ENCODE measurements at places on chromosomes 3 and 15.

- no peak for DNase-seq
Observed at GRCh38 chr3:59237121-59237520, 187.3 kb upstream of the CFAP20DC start.

DNA sequence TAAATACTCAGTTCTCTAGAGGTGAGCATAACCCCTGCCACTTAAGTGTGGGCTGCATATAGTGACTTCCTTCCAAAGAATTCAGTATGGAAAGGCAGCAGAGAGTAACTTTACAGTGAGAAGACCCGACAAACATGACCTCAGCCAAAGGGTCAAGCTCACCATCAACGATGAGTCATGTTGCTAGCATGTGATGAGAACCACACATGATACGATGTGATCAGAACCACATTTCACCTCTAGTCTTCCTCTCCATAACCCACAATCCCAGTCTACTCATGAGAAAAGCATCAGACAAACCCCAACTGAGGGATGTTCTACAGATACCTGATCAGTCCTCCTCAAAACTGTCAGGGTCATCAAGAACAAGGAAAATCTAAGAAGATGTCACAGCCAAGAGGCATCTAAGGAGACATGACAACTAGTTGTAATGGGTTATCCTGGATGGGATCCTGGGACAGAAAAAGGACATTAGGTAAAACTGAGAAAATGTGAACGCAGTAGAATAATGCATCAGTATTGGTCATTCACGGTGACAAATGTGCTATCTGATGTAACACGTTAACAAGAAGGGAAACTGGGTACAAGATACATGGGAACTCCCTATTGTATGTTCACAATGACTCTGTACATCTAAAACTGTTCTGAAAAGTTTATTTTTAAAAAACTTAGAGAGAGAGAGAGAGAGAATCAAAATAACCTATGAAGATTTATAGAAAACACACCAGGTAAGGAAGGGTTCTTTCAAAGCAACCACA is 28.3 kb downstream of the SEC61A1 start:
- DNase-seq, result peak; percentile 84

DNA sequence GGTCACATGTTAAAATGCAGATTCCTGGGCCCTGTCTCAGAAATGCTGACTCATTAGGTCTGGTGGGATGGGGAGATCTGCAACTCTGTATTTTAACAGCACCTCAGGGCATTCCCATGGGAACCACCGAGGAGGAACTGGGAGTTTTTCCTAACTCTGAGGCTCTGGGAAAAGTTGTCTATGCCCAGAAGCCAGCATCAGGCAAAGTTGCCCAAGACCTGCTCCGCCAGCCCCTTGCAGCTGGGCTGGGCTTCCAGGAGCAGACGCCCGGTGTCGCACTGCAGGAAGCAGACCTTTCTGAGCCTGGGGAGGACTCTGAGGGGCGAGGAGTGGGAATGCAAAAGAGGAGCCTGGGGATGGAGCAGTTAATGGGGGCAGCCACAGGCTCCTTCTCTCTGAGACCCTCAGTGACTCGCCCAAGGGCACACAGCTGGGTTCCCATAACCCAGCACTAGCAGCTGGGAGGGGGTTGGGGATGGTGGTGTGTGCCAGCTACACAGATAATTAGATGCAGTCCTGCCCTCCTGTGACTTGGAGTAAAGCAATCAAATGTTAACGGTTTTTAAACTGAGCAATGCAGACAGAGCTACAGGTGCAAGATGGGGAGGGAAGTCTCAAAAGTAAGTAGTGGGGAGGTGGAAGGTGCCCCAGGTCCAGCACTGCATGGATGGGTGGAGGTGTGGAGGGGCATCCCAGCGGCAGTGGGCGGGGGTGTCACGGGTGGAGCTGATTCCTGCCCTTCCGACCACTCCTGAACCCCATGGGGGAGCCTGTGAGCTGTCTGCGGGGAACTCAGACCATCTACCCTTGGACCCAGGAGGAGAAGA is 100.4 kb downstream of the LSM3 start:
- DNase-seq, result no peak

GRCh38 chr15:67820122-67820991 is 5.0 kb upstream of the SKOR1 start:
- DNase-seq, result no peak

DNA sequence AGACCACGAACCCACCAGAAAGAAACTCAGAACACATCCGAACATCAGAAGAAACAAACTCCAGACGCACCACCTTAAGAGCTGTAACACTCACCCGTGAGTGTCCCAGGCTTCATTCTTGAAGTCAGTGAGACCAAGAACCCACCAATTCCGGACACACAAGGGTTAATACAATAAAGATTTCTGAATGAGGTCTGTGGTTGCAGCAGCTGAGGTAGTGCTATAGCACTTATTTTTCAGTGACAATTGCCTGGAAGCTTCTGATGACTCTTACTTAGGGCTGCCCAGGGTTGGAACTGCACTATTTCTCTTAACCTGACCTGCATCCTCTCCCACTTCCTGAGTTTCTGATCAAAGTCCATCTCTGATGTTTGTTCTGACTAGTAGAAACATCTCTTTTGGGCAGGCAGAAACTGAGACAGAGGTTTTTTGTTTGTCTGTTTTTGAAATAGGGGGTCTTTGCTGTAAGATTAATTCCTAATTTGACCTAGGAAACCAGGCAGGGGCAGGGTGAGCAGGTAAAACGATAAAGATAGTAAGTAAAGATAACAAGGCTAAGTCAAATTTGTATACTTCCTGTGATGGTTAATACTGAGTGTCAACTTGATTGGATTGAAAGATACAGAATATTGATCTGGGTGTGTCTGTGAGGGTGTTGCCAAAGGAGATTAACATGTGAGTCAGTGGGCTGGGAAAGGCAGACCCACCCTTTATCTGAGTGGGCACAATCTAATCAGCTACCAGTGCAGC is 169.1 kb downstream of the GAP43 start:
- DNase-seq, result no peak

DNA sequence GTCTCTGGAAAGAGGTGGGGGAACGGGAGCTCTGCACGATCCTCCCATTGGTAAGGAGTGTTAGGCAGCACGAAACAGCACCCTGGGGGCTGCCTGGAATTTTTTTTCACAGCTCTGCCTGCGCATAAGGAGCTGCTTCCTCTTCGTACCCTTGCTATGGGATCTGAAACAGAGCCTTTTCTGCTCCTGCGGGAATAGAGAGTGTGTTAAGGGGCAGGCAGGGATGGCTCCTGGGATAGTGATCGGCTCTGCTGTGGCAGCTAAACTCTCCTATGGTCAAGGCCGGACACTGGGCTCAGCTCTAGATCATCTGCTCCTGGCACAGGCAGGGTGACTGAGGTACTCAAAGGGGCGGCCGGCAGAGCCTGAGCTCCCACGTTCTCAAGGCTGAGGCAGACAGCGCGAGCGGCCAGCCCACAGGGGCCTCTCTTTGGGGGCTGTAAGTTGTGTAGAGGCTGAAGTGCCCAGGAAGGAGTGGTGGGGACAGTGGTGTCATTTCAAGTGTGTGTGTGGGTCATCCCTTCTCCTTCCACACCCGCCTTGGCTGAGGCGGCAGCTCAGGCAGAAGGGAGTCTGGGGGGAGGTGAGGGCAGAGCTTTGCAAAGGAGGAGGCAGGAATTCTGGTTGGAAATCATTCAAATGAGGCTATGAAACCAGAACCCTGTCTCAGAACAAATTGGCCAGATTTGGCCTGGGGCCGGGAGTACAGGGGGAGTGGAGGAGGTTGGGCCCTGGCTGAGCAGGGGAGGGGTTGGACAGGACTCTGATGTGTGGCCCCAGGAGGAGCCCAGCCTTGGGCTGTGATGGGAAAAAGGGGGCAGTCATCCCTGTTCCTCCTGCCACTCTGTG is 31.0 kb downstream of the EPHB3 start:
- DNase-seq, result no peak

DNA sequence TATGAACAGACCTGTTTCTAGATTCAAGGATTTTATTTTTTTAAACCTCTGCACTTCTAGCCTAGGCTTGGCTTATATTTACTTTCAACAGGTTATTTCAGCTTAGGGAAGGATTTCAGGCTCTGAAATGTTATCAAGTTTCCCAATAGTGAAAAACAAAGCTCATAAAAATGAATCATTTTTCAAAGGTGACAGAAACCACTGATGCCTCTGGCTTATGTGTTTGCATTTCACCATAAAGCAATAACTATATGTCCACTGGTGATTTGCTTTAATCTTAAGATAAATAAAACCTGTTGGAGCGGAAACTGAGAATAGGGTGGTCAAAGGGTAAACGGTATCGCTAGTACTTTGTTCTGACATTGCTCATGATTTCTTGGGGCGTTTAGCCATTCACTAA is 141.2 kb upstream of the LRIG1 start:
- DNase-seq, result no peak

DNA sequence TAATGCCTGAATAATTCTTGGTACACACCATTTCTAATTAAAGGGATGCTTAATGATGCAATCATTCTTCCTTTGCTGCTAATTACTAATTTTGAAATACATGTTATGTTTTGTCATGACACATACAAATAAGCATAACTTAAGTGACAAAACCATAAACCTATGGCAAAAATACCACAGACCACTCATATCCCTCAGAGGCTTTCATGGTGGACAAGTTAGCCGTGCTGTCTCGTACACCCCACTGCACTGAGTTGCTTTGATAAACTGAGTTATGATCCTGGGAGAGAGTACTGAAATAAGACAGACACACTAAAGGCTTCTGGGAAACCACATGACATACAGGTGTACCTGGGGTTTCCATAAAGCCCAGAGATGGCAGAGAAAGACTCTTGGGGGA is 913.8 kb downstream of the FHIT start:
- DNase-seq, result no peak

GRCh38 chr3:169020371-169020770 is 643.1 kb downstream of the MECOM start:
- DNase-seq, result no peak

- DNase-seq, result no peak
Observed at GRCh38 chr3:158666416-158666815, 6.0 kb downstream of the LXN start.

GRCh38 chr15:37771465-37771864 is 163.0 kb upstream of the TMCO5A start:
- DNase-seq, result no peak

DNA sequence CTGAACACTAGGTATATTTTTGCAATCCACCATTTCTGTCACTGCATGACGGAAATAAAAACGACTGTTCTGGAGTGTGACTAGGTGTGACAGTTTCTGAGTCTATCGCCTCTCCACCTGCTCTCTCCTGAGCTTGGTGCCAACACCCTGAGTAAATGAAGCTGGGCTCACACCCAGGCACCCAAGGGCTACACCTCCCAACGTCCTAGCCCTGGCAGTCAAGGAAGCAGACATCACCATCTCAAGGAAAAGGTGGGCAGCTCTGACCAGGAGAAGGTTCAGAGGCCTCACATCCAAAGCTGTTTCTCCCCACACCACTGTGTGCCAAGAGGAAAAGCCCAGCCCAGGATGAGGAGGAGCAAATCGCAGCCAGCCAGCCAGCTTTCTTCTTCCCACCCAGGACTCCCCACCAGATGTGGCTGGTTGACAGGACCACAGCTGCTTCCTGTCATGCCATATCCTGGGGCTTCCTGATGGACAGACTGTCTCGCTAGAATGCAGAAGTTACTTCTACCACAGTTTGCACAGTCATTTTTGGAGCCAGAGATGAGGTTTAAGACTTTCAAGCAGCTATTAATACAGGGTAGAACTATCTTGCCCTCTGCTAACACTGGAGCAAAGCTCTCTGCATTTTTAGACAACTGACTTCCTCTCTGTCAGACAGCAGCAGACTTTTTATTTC is 3.3 kb downstream of the SCAMP2 start:
- no peak for DNase-seq

GRCh38 chr3:170220871-170221270 is 1.4 kb upstream of the PRKCI start:
- DNase-seq, result no peak

GRCh38 chr3:16846373-16847080 is 38.2 kb upstream of the PLCL2 start:
- no peak for DNase-seq

DNA sequence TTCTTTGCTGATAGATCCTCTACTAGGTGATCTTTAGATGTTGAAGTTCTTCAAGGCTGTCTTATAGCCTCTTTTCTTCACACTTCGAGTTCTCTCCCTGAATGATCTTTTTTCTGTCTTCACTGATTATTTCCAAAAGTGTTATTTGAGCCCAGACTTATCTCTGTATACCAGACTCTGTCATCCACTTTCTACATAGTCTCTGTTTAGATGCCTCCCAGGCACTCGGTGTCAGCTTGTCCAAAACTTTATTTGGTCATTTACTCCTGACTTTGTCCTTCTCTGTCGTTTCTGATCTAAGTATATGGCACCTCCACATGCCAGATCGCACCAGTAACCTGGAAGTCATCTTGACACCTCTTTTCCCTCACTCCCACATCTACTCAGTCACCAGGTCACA is 27.6 kb downstream of the KLHL18 start:
- DNase-seq, result no peak

GRCh38 chr3:124424396-124424795 is 305.9 kb upstream of the UMPS start:
- DNase-seq, result no peak

DNA sequence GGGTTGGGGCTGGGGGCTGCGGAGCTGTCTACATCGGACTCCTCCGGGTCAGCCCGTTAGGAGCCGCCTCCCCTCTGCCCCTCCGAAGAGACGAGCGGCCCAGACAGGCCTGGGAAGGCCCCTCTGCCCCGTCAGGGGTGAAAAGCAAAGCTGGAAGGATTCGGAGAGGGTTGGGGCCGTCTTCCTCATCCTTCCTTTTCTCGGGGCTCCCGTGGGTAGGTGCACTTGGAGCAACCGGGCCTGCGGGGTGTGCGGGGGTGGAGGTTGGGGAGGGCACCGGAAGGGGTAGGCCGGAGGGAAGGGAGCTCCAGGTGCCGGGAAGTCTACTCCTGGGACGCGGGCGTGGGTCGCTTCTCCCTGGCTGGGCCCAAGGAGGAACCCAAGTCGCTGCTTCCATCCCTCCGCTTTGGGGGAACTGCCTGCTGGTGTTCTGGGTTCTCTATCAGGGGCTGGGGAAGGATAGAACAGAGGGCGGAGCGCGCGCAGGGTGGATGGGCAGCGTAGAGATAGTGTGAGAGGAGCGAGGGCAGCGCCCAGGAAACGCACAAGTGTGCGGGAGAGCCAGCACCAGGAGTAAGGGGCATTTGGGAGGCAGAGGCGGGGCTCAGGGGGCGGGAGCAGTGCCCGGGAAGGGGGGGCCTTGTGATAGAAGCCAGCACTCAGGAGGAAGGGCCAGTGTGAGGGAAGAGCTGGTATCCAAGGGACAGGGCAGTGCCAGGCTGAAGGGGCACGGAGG is 590 bp downstream of the POLR2H start:
- DNase-seq, result peak; percentile 73

- DNase-seq, result no peak
Observed at GRCh38 chr3:29334706-29335105, 53.8 kb downstream of the RBMS3 start.

All from ACHN (cell line).